ENCODE measurements at places on chromosomes 2 and 18. TPM values are rescaled to one million over a fixed set of nuclear protein-coding genes. Genes with fewer than 3 reads are reported as not detected.

DNA sequence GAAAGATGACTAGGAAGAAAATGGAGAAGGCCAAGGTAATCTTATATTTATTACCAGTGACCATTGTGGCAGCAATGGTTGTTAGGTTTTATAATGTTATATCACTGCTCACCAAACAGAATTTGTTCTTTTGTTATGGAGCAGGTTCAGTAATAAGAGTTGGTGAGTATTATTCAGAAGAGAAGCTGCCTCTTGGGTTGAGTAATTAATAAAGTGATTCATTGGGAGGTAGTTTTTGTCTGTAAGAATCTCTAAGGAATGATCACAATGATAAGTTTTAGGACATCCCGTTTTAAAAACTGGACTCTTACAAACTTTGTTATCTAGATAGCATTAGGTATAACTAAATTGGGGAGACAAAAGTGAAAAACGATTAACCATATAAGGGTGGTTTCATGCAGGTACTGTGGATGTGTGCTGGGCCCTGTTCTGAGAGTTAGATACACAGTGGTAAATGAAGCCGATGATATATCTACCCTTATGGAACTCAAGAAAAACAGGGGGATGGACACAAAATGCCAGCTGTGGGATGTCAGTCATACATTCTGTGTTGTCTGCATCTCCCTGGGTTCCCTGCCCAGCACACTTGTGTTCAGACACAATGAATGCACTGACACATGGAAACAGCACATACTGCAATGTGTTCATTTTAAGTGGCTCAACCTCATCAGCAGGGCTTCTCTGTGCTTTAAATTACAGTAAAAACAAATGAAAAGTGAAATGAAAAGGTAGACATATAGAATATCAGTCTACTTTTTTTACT, 7.5 kb downstream of the MAP4K4 start:
- no peak for DNase-seq
- peaks cover 14% of the 10 kb centered on the region for H3K36me3 ChIP-seq
- H3K4me3 ChIP-seq = no peak overlapping the region
- peak overlapping the region; percentile 1 for H3K27ac ChIP-seq
- no peaks in the 10 kb centered on the region for H3K27me3 ChIP-seq
- H3K4me1 ChIP-seq = peaks cover 35% of the 10 kb centered on the region

AGXT gene
- polyA plus RNA-seq = not detected

GRCh38 chr2:223669453-223670225, 67.5 kb upstream of the SCG2 start:
- H3K4me3 ChIP-seq = no peak overlapping the region
- H3K4me1 ChIP-seq = no peaks in the 10 kb centered on the region
- DNase-seq = no peak
- H3K27me3 ChIP-seq = no peaks in the 10 kb centered on the region
- no peaks in the 10 kb centered on the region for H3K36me3 ChIP-seq
- H3K27ac ChIP-seq = no peak overlapping the region

GRCh38 chr2:148653437-148653836, 8.9 kb downstream of the EPC2 start:
- H3K4me1 ChIP-seq = no peaks in the 10 kb centered on the region
- no peak overlapping the region for H3K27ac ChIP-seq
- H3K36me3 ChIP-seq = no peaks in the 10 kb centered on the region
- DNase-seq = no peak

DNA sequence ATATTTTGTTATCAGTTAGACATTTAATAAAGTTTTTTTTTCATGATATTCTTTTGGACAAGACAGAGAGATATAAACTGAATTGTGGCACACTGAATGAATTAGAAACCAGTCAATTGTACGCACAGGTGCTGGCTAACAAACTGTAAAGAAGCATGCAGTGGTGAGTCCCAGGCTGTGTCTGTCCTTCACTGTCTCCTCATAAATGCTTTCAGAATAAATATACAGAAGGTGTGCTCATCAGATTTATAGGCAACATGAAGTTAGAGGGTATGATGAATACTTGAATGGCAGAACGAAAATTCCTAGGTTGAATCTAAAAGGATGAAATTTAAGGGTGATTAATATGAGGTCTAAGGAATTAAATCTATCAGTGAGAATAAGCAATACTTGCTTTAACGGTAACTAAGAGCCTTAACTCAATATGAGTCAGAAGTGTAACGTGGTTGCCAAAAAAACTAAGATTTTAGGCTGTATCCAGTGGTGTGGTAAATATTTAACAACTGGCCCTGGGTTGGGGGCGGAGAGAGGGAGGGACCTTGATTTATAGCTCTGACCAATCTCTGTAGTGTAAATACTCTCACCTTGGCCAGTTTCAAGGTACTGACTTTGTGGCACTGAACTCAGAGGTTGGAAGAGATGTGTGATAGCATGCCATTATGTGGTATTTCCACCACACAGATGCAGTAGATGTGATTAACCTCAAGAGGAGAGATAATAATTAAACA, 41.9 kb upstream of the AAK1 start:
- no peak overlapping the region for H3K4me3 ChIP-seq
- peaks cover 36% of the 10 kb centered on the region for H3K4me1 ChIP-seq
- DNase-seq = no peak
- H3K27ac ChIP-seq = no peak overlapping the region
- H3K36me3 ChIP-seq = no peaks in the 10 kb centered on the region
- H3K27me3 ChIP-seq = no peaks in the 10 kb centered on the region

All from keratinocyte (primary cell).